Upper lobe of left lung (tissue), 6 donors: ENCODE measurements at places on chromosomes 12 and 14.

DNA sequence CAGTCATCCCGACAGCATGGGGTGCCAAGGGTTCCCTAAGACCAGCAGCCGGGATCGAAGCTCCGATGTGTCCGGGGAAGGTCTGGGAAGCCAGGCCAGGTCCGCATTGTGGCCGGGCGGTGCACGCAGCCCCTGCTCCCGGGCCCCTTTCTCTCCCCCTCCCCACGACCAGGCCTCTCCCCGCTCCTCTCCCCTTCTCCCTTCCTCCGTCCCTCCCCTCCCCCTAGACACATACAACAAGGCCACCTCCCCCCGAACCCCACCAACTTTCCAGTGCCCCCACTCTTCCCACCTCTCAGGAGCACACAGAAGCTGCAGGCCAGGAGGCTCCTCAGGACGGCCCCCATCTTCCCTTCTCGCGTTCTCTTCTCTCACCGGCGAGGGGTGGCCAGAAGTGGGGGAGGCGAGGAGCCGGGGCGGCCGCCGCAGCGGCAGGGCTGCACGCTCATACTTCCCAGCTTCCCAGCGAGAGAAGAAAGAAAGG is 413 bp downstream of the LRP6 start:
- DNase-seq, result no peak

GRCh38 chr14:44963044-44963528 is 1.1 kb downstream of the TOGARAM1 start:
- no peak for DNase-seq

DNA sequence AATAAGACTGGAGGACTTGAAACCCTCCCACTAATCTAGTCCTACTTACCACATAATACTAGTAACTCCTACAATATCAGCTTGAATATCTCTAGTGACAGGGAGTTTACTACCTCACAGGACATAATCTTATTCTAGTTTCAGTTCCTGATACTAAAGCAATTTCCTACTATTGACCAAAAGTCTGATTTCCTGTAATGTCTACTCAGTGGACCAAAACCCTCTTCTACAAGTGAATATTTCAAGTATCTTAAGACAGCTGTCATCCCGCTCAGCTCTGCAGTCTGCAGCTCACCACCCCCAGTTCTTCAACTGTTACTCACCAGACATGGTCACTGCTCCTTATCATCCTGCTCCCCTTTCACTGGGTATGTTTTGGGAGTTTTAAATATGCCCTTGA is 70.8 kb upstream of the TMCC3 start:
- DNase-seq, result no peak

DNA sequence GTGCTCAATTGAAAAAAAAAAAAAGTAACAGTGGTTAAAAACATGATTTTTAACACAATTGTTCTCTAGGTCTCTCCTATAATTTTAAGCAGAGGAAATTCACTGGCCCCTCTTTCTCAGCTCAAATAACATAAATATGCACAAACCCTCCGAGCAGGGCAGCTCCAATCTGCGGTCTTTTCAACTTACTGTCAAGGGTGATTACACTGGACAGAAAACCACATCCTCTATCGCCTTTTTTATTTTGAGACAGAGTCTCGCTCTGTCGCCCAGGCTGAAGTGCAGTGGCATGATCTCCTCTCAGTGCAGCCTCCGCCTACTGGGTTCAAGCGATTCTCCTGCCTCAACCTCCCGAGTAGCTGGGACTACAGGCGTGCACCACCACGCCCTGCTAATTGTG is 16.5 kb upstream of the GABARAPL1 start:
- no peak for DNase-seq

- no peak for DNase-seq
These were observed 26.8 kb upstream of the CCDC60 start for GRCh38 chr12:119307747-119308146.

DNA sequence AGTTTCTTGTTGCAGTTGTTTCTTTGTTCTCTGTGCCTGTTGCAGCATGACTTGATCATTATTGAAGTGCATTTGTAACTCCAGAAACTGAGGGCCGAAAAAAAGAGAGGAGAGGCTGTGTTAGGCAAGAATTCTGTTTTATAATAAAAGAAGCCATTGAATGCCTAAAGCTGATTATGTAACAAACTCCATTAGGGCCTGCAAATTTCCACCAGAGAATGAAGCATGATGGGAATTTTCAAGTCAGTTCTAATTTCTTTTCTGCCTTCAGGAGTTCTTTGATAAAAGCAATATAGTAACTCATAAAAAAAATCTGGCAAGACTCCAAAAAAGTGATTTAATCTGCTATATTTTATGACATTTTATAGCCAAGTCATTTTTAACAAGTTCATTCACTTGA is 156.7 kb upstream of the RASSF8 start:
- no peak for DNase-seq

- DNase-seq, result no peak
These were observed 11.0 kb upstream of the TBPL2 start for GRCh38 chr14:55451398-55451797.

DNA sequence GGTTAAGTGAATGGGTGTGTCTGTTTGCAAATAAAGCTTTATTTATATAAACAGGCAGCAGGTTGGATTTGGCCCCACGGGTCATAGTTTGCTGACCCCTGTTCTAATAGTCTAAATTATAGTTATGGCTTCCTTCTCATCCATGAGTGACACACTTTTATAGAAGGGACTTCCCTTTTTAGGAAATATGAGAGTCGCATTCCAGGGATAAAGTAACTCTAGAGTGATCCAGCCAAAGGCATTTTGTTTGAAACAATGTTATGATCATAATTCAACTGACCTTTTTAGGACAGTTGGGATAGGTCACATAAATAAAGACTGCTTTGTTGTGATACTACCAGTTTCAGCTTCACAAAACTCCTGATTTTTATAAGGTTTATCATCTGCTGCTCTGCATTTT is 87.9 kb downstream of the ALX1 start:
- no peak for DNase-seq

DNA sequence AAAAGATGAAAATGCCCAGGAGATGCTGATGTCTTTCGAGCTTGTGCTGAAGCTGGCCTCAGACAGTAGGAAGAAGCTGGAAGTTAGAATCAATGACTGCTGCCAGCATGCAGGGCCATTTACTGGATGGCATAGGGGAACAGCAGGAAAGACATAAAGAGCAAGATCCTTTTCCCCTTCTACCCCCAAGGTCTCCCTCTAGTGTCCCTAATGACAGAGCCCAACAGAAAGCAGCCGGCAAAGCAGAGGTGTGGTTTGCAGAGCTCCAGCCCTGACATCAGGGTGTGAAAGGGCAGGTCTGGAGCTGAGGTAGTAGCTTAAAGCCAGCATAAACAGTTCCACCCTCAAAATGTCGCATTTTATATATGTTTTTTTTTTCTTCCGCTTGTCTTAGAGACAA is 1560.7 kb upstream of the TMEM132C start:
- no peak for DNase-seq

GRCh38 chr12:15323480-15323879 is 1.2 kb downstream of the PTPRO start:
- DNase-seq, result no peak

GRCh38 chr14:41668356-41668755 is 61.7 kb downstream of the LRFN5 start:
- DNase-seq, result no peak

- no peak for DNase-seq
These were observed 42.0 kb upstream of the CHPT1 start for GRCh38 chr12:101655393-101655792.

GRCh38 chr14:53740570-53740969 is 216.1 kb downstream of the BMP4 start:
- DNase-seq, result no peak

DNA sequence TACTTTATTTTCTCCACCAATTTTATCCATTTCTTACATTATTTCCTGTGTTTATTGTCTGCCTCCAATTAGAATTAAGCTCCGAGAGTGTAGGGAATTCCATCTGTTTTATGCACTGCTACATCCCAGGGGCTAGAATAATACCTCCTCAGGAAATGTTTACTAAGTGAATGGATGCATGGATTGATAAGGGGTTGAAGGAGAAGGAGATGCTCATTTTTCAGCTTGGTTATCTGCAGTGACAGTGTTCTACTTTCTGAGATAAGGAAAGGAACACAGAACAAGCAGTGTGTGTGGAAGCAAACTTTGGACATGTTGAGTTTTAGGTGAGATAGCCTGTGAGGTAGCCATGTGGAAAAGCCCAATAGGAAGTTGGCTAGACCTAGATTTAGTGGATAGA is 164.6 kb upstream of the HMGA2 start:
- DNase-seq, result no peak

DNA sequence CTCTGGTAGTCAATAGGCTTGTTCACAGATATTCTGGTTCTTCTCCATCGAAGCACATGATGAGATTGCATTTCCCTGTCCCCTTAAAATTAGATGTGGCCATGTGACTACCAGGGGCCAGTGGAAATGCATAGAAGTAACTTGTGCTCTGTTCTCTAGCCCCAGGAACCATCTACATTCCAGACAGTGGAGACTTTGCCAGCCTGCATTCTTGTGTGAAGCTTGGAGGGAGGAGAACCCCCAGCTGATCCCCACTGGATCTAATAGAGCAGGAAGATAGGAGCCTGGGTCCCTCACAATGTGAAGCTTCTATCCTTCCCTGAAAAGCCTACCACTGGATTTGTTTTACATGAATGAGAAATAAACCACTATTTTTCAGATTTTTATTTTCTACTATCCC is 130.1 kb downstream of the KITLG start:
- DNase-seq, result no peak

GRCh38 chr14:71687166-71687831 is 244.9 kb upstream of the RGS6 start:
- DNase-seq, result no peak

GRCh38 chr12:71440345-71440762 is 756 bp downstream of the LGR5 start:
- peak; percentile 58 for DNase-seq

DNA sequence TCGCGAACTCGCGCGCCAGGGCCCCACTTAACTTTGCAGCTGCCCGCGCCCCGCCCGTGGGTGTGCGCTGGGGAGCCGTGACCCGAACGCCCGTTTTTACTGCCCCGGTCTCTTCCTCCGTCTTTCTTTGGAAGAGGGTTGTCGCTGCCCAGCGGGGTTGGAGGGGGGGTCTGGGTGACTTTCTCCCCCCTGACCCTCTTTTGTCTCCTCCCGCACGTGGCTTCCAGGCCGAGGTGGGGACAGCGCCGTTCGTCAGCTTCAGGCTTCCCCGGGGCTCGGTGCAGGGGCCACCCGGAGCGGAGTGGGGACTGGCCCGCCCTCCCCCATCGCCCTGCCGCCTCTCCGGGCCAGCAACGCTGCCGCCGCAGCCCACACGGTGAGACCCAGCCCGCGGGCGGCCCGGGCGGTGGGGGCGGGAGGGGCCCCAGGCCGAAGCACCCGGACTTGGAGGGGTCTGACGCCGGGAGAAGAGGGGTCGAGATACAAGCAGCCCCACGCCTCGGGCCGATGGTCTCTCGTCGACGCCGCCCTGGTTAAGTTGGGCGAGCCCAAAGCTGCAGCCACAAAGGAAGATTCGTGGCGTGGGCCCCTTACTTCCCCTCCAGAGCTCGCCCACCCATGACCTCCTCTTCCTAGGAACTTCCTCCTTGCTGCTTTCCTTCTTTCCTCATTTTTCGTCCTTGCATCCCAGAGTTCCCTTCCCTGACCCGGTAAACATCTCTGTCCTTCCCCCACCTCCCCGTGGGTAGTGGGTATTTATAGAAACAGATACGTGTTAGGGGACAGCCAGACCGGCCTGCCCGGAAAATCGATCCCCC is 1.2 kb downstream of the DYRK2 start:
- DNase-seq, result peak; percentile 32

GRCh38 chr14:31229009-31229408 is 21.4 kb upstream of the HECTD1 start:
- DNase-seq, result no peak

DNA sequence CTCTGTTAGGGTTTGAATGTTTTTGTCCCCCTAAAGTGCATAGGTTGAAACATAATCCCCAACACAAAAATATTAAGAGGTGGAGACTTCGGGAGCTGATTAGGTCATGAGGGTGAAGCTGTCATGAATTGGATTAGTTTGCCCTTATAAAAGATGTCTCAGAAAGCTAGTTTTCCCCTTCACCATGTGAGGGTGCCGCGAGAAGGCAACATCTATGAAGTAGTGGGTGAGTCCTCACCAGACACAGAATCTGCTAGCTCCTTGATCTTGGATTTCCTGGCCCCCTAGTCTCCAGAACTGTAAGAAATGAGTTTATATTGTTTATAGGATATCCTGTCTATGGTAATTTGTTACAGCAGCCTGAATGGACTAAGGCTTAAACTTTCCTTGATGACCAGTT is 301.5 kb upstream of the ATP2B1 start:
- no peak for DNase-seq

GRCh38 chr14:104249089-104249488 is 110.7 kb downstream of the KIF26A start:
- peak; percentile 9 for DNase-seq

DNA sequence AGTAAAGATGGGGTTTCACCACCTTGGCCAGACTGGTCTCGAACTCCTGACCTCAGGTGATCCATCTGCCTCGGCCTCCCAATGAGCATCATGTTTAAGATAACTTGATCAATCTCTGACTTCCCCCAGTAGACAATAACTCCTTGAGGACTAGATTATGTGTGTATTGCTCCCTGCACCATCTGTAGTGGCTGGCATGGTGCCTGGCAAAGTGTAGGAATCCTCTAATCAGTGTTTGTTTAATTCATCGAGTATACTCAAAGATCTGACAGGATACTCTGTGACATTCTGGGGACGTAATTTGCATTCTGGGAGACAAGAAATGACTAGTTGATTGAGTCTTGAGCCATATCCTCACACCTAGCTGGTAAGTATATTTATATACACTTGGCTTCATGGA is 873.5 kb upstream of the TMEM132C start:
- no peak for DNase-seq

GRCh38 chr12:89250213-89250612 is 102.1 kb downstream of the DUSP6 start:
- no peak for DNase-seq

- no peak for DNase-seq
These were observed 48.2 kb downstream of the IQSEC3 start for GRCh38 chr12:114626-115211.

- no peak for DNase-seq
These were observed 7.6 kb downstream of the SUSD6 start for GRCh38 chr14:69619012-69619411.

- DNase-seq, result peak; percentile 50
These were observed 578.5 kb downstream of the ALG10 start for GRCh38 chr12:34600592-34601462.

DNA sequence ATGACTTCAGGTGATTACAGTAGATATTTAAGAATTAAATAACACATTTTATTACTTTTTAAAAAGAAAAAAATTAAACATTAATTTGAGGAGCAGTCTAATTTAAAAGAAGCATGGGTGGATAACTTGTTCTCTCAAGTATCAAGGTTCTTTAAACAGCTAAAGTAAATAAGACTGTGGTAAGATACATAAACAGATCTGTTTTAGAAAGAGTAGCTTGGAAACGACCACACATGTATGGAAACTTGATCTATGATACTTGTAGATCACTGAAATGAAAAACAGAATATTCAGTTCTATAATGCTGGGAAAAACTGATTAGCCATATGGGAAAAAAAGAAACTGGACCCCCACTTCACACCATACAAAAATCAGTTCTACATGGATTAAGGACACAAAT is 36.0 kb downstream of the TC2N start:
- no peak for DNase-seq
